CD4-positive, alpha-beta T cell treated with Interleukin-4 for 1 hour (primary cell): ENCODE measurements at places on chromosomes 1 and 21.

GRCh38 chr1:36400825-36401601, 3.3 kb upstream of the LSM10 start:
- peak; percentile 79 for DNase-seq

DNA sequence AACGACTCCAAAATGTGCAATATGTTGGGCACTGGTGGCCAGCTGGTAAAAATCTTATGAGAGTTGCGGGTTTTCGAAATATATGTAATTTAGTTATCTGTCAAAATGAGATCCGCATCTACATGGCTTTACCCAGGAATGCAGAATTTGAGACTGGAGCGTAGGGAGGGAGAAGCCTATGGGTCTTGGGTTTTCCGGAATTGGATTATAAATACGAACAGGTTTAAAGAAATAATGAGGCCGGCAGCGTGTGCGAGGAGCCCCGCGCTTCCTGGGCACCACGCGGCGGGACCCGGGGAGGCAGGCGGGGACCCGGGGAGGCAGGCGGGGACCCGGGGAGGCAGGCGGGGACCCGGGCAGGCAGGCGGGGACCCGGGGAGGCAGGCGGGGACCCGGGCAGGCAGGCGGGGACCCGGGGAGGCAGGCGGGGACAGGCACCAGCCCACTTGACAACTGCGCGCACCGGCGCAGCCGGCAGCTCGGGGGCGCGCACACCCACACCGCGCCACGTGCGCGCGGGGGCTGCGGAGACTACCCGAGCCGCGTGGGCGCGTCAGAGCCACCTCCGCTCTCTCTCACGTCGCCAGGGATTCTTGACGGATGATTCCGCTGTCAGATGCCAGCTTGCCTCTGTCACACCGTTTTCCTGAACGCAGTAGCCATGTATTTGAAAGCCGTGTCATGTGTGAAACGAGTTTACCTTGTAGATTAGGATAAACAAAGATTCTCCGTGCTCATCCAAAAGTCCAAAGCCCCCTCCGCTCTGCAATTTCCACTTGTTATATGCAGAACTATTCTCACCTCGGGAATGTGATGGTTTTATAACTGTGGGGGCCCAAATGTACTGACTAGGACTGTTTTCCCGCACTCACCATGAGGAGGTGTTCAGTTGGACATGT, 54.3 kb upstream of the HNRNPU start:
- DNase-seq: peak; percentile 82

GRCh38 chr21:46455575-46456385, 2.9 kb upstream of the DIP2A start:
- no peak for DNase-seq

GRCh38 chr1:109963864-109964263, 20.7 kb upstream of the AHCYL1 start:
- no peak for DNase-seq

- DNase-seq: no peak
Measured at GRCh38 chr1:175787881-175788280, 44.5 kb upstream of the TNR start.

DNA sequence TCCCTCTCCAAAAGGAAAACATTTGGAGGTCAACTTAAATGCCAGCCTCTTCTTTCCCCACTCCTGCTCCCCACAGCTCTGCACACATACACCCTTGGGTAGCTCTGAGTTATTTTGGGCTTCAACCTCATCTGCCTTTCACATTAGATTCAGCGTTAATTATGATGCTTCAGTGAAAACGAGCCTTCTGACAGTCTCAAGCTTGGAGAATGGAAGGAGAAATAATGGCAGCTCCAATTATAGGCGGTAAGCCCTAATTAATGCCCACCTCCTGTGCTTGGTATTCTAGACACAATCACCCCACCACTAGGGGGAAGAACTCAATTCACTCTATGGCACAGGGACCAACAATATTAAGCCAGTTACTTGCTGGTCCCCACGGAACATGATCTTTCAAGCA, 397.9 kb downstream of the BRINP2 start:
- no peak for DNase-seq

DNA sequence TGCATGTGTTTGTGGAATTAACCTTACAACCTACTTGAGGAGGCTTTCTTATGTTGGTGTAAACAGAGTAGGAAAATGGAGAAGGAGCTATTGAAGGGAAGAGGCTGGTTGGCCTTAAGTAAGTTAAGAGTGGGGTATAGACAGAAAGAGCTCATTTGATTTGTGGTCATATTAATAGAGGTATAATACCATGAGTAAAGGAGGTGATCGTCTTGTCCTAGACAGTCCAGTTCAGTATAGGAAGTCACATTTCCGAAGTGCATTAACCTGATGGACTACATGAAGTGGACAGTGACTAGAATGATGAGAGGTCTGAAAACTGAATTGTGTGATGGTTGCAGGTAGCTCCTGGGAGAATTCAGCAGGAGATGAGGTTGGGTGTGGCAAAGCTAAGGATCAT, 215.4 kb upstream of the ZC3H12A start:
- DNase-seq: no peak

- DNase-seq: no peak
Measured at GRCh38 chr1:10968411-10968826, 44.0 kb upstream of the TARDBP start.

DNA sequence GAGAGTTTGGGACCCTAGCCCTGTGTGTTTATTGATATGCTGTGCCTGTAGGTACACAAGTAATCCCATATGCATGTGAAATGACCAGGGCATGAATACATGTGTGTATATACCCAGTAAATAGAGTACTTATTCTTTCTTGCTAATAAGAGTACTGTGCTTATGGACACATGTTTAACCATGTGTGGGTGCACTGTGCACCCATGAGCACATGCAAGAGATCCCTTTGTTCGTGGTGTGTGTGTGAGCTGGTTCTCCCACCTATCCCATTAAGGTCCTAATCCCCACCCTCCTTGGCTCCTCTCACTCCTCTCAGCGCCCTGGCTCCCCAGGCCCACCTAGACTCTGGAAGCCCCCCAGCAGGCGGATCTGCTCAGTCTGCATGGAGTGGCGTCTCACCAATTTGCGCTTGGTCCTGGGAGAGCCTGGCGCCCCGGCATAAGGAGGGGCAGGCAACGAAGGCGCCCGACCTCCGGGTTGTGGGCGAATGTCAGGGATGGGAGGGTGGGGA, 2.2 kb upstream of the LIX1L start:
- no peak for DNase-seq

GRCh38 chr1:181149326-181150125, 61.0 kb downstream of the IER5 start:
- peak; percentile 81 for DNase-seq

GRCh38 chr21:42527489-42528158, 14.0 kb downstream of the SLC37A1 start:
- DNase-seq: peak; percentile 59

- no peak for DNase-seq
Measured at GRCh38 chr21:14922980-14923379, 141.8 kb downstream of the NRIP1 start.

- no peak for DNase-seq
Measured at GRCh38 chr1:6386371-6386949, 7.1 kb downstream of the ACOT7 start.

DNA sequence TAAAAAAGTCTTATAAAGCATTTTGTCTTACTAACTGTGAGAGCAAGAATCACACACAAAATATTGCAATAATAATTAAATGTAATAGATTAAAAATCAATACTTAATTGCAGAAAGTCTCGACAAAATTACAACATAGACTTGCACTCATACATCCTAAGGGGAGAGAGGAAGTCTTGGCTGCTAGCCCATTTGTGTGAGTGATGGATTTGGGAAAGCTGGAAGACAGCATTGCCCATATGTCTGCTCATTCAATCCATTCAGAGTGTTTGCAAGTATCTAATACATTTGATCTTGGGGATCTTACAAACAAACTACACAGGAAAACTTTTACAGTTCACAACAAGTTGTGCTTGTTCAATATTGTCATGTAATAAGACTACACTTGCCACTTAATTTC, 140.5 kb downstream of the COL11A1 start:
- DNase-seq: no peak

DNA sequence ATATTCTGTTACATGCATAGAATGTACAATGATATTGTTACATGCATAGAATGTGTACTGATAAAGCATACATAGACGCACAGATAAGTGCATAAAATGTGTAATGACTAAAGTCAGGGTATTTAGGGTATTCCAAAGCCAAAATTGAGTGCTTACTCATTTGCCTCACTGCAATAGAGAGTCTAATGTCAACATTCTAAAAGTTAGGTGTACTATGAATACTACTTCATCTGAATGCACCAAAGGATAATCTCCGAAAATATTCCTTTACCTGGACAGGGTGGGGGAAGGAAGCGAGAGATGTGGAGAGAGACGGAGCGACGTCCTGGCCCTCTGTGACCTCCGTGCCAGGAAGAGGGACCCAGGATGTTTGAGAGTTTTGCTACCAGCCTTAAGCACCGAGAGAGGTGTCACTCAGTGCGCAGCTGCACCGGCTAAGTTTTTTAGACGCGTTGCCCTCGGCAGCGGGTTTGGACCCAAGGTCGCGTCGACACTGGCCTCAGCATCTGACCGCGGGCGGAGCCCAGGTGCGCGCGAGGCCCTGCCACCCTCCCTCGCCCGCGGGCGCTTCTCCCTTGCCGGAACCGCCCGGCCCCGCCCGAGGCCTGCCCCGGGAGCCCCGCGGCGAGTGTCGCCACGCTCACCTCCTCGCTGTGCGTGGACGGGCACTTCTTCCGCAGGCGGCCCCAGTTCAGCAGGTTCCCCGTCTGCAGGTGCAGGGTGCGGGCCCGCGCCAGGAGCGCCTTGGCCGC, 660 bp downstream of the GCLM start:
- DNase-seq: peak; percentile 28

- DNase-seq: peak; percentile 22
Measured at GRCh38 chr1:117051224-117052064, 8.7 kb upstream of the TTF2 start.

DNA sequence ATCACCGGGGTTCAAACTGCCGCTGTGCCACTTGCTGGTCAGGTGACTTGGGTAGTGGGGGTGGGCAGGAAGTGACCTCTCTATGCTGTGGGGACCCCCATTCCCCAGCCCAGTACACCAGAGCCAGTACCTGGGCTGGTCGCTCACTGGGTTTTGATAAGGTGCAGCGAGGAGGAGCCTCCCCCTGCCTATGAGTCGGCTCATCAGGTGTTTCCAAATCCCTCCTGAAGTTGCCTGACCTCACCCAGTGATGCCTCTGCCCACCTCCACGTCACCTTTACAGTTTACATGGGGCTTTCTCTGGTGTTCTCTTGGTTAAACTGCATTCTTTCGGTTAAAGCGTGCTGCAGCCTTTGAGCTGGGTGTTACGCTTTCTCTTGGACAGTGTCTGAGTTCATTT, 58.2 kb downstream of the ARHGEF10L start:
- DNase-seq: no peak

DNA sequence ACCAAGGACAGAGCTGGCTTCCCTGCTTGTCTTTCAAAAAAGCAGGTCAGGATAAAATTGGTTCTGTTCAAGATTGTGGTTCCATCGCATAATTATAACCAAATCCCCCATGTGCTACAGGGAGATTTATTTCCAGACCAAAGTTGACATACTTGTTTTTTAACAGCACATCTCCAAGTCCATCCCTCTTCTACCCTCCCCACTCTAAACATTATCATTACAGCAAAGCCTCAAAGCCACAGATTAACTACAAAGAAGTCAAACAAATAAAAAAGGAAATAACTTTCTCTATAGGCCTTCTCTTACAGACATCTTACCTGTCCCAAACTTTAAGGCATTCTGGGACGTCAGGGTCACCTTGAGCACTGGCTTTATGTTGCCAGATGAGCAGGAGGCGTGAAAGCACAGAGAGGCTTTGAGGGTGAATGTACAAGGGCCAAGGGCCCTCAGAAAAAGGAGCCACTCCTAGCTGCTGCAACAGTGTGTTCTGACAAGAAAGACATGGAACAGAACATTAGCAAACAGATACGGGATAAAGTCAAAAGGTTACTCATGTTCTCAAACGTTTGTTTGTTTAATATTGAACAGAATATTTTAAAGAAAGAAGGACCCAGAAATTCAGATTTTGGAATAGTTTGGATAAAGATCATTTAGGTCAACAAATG, 31.2 kb downstream of the UBR4 start:
- DNase-seq: no peak

GRCh38 chr1:201418461-201418860, 3.1 kb downstream of the TNNI1 start:
- no peak for DNase-seq

DNA sequence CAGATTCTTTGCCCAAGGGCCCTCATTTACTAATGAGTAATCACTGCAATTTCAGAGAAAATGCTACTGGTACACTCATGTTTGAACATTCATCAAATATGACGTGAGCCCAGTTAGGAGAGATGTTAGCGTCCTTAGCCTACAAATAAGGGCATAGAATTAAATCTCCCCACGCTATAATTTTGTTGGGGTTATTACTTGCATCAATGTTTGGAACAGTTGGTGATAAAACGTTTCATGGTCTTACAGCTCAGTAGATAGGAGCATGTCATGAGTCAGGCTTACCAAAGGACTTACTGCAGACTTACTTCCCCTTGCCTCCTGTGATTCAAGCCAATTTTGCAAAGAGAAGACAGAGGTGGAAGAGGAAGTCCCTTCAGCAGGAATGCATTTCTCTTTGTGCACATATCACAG, 304.0 kb downstream of the KIF26B start:
- DNase-seq: peak; percentile 13

DNA sequence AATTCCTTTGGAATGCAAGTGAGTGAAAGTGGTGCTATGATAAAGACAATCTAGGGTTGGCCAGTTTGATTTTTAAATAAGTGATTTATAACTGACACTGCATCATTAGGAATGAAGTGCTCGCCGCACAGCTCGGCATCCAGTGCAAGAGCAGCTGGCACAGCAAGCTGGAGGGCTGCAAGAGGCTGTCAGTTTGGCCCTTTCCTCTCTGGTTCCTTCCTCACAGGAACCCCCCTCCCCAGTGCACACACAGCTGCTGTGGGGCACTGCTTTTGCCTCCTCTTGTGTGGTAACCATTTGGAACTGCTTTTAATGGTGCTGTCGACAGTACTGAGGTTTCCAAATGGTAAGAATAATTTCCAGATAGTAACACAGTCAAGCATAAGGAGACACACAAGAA, 10.4 kb upstream of the BCAR3 start:
- no peak for DNase-seq
